ENCODE measurements at places on chromosomes 12 and 14.

DNA sequence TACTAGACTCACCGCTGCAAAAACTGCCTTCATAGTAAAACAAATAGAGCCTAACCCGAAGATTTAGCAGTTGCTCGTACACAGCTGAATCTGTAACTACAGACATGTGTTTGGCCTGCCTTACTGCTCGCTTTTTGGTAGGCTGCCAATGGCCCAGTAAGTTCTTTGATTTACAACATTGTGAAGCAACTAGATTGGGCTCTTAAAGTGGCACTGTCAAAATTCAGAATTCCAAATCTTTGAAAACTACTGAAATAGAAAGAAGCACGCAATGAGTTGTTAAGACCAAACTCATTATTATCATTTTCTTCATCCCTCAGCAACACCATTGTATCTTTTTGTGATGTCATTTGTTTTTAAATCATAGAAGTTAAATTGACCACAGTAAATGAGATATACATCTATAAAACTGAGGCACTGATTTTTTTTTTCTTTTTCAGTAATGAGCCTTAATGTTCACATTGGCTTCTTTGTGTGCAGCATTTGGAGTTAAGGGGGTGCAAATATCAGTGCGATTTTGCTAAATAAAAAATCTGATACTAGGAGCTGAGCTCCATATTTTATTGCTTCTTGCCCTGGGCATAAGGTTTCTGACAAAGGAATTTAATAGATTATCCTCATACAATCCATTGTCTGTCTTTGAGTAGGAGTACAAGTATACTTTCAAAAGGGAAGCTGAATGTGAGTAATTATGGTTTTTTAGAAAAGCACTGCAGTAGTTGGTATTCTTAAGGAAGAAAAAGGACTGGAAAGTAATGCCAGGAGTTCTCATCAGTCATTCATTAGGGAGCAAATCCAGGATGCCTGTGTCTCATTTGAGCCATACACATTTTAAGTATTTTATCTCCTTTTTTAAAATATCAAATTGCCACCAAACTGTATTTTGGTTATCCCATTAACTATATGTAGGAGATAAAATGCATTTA is 138.5 kb downstream of the KICS2 start:
- no peak for DNase-seq

GRCh38 chr14:99672506-99673304 is 11.4 kb upstream of the CYP46A1 start:
- no peak for DNase-seq

DNA sequence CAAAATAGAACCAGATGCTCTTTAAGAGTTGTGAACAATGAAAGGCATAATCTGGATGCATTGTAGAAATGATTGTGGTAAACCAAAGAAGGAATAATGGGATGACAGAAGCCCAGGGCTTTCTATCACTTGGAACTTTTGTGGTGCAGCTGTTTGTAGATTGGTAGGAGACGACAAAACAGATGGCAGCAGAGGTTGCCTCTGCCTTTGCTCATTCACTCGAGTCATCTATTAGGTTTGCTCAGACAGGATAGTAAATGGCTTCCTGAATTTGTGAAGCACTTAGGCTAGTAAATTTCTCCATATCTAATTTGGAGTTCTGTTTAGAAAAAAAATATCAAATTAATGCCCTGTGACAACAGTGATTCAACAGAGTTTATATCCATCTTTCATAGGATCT is 78.4 kb downstream of the FGD4 start:
- DNase-seq, result no peak

GRCh38 chr12:30898846-30899245 is 27.7 kb upstream of the TSPAN11 start:
- no peak for DNase-seq

GRCh38 chr12:89151536-89151935 is 200.8 kb downstream of the DUSP6 start:
- DNase-seq, result no peak

- no peak for DNase-seq
Observed at GRCh38 chr14:48251290-48251689, 575.9 kb upstream of the MDGA2 start.

DNA sequence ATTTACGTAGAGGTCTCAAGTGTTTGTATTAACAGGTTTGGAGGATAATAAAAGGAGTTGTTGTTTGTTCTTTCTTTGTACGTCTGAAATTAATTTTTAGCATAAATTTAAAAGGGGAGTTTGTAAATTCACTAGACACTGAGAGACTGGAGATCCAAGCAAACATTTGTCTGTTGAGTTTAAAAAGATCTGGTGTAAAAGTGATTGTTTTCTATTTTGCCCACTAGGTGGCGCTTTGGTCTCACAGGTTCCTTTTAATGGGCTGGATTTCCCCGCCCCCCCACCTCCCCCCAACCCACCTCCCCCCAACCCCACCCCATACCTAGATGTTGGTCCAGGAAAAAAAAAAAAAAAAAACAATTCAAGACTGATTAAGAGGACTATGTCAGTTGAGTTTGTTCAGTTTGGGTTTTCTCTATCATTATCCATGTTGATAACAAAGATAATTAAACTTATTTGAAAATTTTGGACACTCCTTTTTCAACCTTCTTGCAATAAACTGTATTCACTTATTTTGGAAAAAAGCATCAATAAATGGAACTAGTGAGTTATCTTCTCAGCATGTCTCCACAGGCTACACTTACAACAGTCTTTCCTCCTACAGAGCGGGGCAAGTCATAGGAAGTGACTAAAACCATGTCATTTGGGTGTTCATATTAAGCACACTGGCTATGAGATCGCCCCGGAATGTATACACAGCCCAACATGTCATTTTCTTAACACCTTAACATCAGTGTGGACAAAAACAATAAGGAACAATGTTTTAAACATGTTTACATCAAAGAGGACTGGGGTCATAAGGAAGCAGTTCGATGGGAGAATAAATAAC is 841.1 kb downstream of the NRXN3 start:
- DNase-seq, result no peak

GRCh38 chr14:23665302-23666016 is 29.3 kb downstream of the DHRS2 start:
- no peak for DNase-seq

DNA sequence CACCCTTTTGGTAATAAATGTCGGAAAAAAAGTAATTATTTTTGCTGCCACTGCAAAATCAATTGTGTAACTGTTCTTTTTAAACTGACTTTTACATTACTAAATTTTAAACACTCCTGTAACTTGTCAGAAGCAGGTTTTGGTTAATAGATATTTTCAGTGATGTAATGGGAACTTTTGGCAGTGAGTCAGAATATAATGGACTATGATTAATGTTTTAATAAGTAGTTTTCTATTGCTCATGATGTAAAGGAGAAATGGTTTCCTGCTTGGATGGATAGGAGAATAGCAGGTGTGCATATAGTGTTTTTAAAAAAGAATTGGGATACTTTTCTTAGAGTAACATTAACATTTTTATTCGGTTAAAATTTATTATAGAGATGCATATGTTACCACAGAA is 58.8 kb downstream of the TRMT5 start:
- no peak for DNase-seq

DNA sequence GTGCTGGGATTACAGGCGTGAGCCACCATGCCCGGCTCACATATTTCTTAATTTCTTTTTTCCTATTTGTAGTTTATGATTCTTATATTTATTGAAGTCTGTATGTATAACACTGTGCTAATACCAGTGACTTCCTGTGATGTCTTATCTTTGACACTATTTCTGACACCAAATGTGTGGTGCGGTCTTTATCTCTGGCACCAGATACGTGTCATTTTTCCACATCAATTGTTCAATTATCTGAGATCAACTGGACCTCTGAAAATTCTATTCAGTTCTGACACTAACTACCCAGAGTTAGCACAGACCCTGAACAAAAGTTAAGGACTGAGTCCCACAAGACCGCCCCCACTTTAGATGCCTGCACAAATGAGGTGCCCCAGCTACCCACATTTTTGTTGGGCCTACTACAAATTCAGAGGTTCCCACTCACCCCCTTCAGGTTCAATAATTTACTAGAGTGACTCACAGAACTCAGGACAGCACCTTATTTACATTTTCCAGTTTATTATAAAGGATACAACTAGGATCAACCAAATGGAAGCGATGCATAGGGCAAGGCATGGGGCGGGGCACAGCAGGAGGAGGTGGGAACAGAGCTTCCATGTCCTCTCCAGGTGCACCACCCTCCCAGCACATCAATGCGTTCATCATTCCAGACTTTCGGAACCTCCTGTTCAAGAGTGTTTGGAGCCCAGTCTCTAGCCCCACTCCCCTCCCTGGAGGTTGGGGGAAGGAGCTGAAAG is 11.6 kb upstream of the SRSF9 start:
- DNase-seq, result no peak

GRCh38 chr14:21846227-21846885 is 172.7 kb upstream of the OR4E1 start:
- DNase-seq, result peak; percentile 49

DNA sequence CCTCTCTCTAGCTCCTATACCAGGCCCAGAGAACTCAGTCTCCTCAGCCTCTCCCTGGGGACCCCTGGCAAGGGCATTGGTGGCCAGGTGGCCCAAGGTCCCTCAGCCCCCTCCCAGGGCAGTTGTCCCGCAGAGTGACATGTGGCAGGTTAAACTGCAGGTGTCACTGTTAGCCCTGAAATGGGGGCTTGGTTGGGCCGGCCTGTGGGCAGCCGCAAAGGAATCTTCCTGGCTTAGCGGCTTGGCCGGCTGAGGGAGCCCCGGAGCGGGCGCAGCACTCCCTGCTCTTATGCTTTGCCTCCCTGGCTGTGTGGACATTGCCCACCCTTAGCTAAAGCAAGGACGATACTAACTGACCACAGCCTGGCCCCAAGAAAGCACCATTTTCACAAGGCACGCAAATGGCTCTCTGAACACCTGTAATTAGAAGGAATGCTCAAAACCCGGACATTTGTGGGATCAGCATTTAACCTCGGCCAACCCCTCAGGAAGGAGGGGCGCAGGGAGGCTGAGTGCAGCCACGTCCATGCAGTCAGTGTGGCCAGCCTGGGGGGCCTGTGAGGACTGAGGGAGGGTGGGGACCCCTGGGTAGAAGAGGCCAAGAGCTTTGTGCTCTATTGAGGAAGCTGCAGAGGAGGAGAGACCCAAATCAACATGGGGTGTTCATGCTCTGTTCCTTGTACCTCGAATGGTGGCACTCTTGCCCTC is 82.2 kb downstream of the PAPOLA start:
- DNase-seq, result peak; percentile 66

DNA sequence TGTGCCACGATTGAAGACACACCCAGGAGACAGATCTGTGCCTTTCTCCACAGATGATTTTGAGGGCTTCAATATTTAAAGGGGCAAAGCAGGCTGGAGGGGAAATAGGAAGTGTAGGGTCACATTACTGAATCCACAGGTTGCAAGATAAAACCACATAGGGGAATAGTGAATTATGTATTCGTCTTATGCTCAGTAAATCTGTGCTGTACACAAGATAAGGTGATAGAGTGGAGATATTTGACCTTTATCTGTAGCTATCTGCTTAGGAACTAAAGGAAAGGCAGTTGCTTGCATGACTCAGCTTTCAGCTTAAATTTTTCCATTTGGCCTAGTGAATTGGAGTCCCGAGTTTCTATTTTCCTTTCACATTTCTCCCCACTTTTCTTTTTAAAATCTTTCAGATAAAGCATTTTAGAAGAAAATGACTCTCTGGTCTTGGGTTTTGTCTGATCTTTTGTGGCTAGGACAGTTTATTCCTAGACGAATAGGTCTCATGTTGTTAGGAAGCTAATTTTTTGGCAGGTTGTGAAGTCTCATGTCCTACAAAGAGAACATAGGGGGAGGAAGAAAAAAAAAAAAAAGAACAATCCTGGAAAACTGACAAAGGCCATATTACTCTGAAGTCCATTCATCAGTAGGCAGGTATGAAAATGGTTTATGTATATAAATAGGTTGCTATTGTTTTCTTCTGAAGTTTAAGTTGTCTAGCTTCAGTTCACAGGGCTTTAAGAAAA is 55.4 kb downstream of the FBXO33 start:
- DNase-seq, result no peak

DNA sequence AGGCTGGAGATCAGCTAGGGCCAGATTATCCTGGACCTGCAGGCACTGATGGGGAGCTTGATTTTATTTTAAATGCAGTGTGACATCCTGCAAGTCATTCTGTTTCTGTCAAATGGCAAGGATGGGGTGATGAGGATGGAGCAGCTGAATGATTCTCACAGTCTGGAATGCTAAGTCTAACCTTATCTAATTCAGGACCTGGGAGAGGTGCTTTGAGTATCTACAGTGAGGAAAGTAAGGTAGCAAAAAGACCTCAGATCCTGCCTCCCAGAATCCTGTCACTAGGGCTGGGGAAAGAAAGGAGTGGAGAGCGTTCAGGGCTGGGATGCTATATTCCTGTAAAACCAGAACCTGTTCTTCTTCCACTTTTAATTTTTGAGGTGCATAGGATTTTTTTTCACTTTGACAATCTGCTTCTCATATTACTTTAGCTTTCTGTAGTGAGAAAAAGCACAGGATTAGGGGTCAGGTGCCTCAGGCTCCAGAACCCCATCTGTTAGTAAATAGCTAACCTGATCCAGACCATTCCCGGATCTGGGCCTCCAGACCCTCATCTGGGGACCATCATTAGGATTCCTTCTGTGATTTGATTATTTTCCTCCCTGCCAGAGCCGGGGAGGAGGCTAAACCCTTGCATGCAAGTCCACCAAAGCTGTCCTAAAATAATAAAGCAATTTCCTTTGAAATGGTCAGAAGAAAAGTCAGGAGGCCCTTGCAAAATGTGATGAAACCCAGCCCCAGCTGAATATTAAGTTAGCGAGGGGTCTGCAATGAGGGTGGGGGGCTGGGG is 54.7 kb downstream of the ASCL1 start:
- DNase-seq, result no peak

- no peak for DNase-seq
Observed at GRCh38 chr12:74317078-74317601, 220.5 kb upstream of the ATXN7L3B start.

GRCh38 chr14:68199554-68200151 is 380.1 kb downstream of the RAD51B start:
- DNase-seq, result peak; percentile 9

DNA sequence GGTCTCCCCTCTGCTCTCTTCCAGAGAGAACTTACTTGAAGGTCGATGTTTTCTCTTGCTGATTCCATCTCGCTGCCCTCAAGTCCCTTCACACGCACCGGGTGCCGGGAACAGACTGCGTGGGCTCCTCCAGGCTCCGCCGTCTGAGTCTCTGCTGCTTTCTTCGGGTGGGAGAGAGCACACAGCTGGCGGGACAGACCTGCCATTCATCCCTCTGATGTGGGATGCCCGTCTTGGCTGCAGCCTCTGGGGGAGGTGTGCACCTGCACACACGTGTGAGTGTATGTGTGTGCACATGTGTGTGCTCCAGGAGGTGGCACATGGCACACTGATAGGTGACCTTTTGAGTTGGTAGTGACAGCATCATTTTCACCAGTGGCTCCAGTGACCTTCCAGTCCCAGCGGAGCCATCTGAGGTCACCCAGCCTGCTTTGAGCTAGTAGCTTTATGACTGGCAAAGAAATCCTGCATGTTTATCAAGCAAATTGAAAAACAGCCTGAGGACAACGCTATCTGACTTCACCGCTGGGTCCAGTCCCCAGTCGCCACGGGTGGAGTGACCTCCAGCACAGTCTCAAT is at the start of gene NINJ2:
Gene NINJ2, minus strand, starts transcription at position 153 of the 579 bp plus-strand sequence. Its CDS starts 85 bp downstream, at position 68.
- no peak for DNase-seq

GRCh38 chr14:91315844-91316267 is 71.4 kb upstream of the GPR68 start:
- DNase-seq, result no peak

Data from neural crest cell (in vitro differentiated cells).